Endothelial cell of umbilical vein (primary cell): ENCODE measurements at places on chromosomes 7 and 10. TPM values are rescaled to one million over a fixed set of nuclear protein-coding genes. Genes with fewer than 3 reads are reported as not detected.

The AKR1C1 gene
- polyA plus RNA-seq, result 1.5 and 1.6 TPM in 2 replicates

The GOLGA7B gene
- 0.02 and 0.03 TPM in 2 replicates for polyA plus RNA-seq

The ADAM8 gene
- 0.49 and 0.51 TPM in 2 replicates for polyA plus RNA-seq

The KIF11 gene
- 4.7 and 7.3 TPM in 2 replicates for polyA plus RNA-seq

The CD36 gene
- polyA plus RNA-seq, result 0.57 and 0.87 TPM in 2 replicates

The GPER1 gene
- 2.3 and 3.1 TPM in 2 replicates for polyA plus RNA-seq

The ENTPD1 gene
- 9.1 and 10.2 TPM in 2 replicates for polyA plus RNA-seq

The IQUB gene
- polyA plus RNA-seq, result 0.01 TPM in 1 of 2 replicates, not detected in the other

The CYP3A4 gene
- polyA plus RNA-seq, result not detected in 2 replicates

The LMOD2 gene
- not detected in 2 replicates for polyA plus RNA-seq

The AKR1D1 gene
- not detected in 2 replicates for polyA plus RNA-seq

The TMEM140 gene
- polyA plus RNA-seq, result 17.9 and 21.9 TPM in 2 replicates

DNA sequence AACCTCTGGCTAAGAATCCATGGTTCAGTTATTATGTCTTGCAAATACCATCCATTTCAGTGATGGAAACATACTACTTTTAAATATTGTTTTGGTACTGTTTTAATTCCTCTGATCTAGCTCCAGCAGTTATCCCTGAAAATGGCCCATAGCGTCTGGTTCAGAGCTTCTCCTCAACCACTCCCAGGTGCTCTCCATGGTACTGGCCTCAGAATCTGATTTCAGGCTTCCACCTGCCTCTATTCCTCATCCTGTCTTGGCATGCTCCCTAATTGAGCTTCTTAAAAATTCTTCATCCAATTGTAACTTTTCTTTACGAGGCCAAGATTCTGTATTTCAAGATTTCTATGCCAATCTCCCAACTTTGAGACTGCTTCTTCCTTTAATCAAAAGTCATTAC lies 236.3 kb downstream of the HTR7 start:
- DNase-seq, result peak; percentile 3

- DNase-seq, result no peak
These were observed 82.5 kb upstream of the PCBD1 start for GRCh38 chr10:70970830-70971229.

GRCh38 chr10:117370205-117370604 lies 5.0 kb downstream of the PDZD8 start:
- no peak for DNase-seq

DNA sequence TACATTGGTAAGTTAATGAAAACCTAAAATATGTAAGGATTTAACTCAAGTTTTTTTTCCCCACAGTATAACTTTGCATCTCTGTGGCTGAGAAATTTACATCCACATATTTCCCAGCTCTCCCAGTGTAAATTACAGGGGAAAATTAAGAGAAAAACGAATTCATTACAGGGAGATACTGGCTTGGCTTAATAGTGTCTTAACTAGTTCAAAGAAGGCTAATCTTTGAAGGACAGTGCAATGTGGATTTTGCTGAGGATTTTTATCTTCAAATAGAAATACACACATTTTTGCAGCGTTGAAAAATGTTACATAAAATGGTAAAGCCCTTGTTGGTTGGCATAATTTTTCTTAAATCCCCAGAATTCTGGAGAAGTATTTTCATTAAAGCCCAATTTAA lies 1.5 kb downstream of the CBX3 start:
- no peak for DNase-seq

DNA sequence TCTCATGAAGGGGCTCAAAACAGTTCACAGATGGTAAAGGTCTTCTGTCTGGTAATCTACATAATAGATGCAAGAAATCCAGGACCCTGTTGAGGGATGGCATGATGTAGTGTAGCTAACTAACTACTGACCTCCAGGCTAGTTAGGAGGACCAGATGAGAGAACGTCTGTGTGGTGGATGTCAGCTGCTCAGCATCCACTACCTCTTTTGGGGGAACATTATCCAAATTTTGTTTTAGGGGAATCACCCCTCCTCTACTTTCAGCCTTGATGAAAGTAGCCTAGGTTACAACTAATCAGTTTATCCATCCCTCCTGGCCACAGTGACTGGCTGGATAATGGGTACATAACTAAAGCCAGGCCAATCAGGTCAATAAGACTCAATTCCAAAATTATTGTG lies 246.0 kb downstream of the RNLS start:
- DNase-seq, result no peak

- no peak for DNase-seq
These were observed 136.2 kb downstream of the ANK3 start for GRCh38 chr10:60253484-60253883.

- DNase-seq, result no peak
These were observed 37.9 kb downstream of the ZC3HC1 start for GRCh38 chr7:130013241-130013640.

DNA sequence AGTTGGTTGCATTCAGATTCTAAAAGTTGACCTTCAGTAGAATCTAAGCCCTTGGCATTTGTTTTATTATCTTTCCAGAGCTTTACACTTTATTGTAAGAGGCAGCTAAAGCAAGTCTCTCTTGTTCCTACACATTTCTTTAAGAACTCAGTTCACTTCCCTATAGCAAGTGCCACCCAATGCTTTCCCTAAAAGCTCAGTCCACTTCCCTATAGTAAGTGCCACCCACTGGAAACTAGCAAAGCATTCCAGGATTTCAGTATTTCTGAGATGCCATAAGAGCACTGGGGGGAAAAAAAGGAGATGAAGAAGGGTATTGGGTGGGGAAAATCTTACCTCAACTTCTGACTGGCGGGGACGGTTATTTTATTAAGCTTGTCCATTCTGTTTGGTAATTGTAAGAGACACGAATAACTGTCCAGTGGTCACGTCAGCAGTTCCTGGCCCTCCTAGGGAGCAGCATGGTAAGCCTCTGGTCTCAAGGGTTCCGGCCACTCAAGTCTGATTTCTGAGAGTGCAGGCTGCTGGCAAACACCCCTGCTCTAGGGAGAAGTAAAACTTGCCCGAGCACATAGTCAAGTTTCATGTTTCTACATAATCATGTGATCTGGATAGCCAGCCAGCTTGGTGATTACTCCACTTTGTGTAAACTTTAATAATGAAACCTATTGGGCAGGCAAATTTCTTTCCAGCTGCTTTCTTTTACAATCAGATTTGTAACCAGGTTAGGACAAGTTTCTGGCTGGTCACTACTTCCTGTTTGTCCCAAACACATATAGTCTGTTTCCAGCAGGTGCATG lies at the start of gene BLNK:
TSS of gene BLNK (minus strand) at position 554 of the 800 bp plus-strand sequence. CDS start at position 383, 171 bp downstream.
- no peak for DNase-seq

DNA sequence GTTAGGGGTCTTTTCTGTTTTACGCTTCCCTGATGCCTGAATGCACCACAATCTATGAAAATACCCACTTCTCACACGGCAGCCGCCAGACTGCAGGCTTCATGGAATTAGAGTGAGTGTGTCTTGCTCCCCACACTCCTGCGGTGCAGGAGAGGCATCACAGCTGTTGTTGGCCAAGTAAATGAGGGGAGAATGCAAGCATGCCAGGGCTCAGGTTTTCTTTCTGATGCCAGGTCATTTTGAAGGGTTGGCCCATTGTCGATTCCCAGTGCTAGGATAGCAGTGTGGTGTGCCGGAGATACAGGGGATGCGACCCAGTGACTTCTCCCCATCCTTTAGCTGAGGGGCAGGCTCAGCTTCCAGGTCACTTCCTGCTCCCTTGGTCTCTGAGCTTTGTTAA lies 16.3 kb downstream of the CXCL12 start:
- no peak for DNase-seq

DNA sequence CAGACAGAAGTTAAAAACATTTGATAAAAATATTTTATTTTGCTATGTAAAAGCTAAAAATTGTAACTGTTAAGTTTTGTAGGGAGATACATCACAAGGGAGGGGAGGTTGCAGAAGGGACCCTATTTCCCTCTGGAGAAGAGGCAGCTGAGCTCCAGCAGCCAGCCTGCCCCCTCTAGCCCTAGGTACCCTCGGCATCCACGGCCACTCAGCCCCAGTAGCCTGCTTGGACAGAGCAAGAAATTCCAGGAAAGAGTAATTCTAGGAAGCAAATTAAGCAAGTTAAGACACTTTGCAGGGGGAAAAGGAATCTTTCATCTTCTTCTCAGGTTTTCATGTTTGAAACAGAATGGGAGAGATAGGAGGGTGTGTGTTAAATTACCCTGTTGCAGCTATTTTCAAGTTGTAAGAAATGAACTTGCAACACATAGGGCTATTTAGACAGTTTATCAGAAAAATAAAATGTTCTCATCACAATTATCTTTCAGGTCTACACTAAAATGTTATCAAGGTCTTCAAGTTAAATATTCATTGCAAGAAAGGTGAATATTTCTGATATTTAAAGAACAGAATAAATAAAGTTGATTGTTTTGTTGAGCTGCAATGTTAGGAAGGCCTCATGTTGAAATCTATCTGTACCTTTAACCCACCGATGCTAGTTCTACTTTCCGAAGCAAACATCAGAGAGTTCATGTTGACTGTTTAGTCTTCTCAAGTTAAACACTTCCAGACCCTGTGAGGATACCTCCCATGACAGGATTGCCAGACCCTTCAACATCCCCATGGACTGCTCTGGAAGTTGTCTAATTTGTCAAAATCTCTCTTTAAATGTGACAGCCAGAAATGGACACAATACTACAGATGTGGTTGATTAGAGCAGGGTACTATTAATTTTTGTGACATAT lies 5.5 kb downstream of the SGCE start:
- DNase-seq, result no peak

DNA sequence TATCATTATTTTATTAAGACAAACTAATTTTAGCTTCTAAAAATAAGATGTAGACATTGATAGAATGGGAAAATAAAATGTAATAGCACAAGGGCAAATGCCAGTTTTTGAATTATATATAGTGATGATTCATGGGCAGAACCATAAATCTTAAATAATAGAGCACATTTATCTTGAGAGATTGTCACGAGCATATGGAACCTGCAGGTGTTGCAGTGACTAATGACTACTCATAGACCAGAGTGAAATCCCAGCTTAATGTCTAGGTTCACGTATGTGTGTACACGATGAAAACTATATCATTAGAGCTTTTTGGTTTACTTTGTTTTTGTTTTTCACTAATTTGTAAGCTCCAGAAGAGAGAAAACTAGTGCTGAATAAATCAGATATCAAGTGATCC lies 150.2 kb upstream of the CACNA2D1 start:
- peak; percentile 84 for DNase-seq

GRCh38 chr7:70355198-70356020 lies 757.1 kb downstream of the AUTS2 start:
- DNase-seq, result no peak

DNA sequence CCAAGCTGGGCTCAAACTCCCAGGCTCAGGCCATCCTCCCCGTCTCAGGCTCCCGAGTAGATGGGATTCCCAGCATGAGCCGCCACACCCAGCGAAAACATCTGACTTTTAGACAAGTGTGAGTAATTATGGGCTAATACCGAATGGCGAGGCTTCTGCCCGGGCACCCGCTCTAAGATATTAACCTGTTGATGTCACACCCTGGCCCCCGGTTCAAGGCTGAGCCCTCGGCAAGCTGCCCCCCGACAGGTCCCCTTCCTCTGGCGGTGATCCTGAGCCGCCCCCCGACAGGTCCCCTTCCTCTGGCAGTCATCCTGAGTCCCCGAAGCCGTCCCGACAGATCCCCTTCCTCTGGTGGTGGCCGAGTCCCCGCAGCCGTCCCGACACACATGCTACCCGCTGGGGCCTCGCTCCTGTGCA lies 5.2 kb downstream of the PSMG3 start:
- no peak for DNase-seq

GRCh38 chr10:661597-662222 lies 27.8 kb downstream of the DIP2C start:
- DNase-seq, result no peak

DNA sequence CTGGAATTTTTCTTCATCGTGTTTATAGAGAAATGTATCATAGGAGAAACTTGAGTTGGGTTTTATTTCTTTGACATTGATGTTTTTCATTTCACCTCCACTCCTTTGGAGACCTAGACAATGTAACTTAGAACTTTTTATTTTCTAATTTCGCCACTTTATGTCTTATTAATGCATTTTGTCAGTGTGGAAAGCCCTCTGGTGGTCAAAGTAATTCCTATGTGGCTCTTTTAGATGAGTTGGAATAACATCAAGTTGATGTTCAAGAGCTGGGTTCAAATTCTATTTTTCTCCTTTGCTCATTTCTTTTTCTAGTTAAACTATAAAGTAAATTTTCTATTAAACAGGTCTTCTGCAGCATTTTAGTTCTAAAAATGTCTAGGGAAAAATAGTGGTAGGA lies 478.6 kb downstream of the LRMDA start:
- peak; percentile 29 for DNase-seq

DNA sequence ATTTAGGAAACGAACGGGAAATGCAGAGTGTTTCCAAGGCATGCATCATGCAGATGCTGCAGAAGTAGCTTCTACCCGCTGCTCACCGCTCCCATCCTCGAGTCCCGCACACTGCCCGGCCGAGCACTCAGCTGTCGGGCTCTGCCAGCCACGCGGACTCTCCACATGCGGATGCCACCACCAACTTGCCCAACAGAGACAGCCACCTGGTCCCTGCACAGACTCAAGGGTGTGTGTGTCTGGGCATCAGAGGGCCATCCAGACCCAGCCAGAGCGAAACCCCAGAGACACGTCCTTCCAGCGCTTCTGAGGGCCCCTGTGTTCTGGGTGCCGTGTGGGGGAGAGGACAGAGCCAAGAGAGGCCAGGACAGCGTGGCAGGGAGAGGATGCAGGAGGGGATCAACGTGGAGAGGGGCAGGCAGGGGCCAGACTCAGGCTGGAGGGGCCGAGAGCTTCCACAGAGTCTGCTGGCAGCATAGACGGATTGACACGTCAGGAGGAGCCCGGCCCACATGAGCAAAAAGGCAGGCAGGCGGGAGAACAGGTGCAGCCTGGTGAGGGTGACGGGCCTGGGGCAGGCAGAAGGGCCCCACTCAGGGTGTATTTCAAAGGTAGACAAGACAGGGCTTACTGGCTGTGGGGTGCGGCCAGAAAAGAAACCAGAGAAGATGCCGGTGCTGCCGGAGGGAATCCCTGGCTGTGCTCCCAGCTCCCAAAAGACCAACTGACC lies 18.3 kb downstream of the GPER1 start:
- no peak for DNase-seq

DNA sequence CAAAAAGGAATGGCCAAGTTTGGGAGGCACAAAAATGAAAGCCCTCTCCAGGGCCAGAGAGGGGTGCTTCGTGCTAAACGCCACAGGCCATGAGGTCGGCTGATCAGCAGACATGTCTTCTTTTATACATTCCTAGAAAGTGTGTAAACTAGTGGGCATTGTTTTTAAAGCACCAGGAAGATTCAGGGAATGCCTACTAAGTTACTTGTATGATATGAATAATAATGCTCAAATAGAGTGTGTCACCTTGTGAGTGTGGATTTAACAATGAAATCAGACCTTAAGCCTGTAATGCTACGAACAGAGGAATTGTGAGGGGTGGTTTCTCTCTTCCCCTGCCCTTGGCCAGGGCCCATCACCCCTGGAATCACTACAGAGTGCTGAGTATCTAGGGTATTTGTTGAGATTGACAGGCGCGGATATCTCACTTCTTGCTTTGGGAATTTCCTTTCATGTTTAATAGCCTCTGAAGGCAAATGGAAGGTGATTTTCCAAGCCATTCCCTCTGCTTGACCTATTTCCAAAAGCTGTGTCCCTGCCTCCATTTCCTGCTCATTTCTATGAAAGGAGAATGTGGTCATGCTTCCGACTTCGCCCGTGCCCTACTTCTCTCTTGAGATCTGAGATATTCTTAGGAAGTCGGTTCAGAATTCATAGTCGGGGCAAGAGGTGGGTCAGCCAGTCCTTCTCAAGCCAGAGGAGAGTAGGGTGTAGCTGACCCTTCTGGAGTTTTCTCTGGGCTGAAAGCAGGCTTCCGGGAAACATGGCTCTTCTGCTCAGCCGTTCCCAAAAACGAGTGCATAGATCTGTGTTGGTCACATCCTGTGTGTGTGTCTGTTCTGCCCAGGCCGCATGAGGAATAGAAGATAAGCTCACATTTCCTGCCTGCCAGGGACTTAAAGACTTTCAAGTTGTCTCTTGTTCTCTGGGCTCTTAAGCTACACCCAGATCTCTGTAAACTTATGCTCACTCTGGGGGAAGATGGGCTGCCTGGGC lies 167.8 kb upstream of the ITGB1 start:
- peak; percentile 58 for DNase-seq
